Naive B cell (primary cell): ENCODE measurements at places on chromosomes 5 and 9. TPM values are rescaled to one million over a fixed set of nuclear protein-coding genes. Genes with fewer than 3 reads are reported as not detected.

GRCh38 chr9:111298731-111299598 is 31.1 kb downstream of the OR2K2 start:
- H3K36me3 ChIP-seq, result no peaks in the 10 kb centered on the region
- no peak for DNase-seq
- H3K4me1 ChIP-seq, result no peaks in the 10 kb centered on the region
- H3K27ac ChIP-seq, result no peak overlapping the region

DNA sequence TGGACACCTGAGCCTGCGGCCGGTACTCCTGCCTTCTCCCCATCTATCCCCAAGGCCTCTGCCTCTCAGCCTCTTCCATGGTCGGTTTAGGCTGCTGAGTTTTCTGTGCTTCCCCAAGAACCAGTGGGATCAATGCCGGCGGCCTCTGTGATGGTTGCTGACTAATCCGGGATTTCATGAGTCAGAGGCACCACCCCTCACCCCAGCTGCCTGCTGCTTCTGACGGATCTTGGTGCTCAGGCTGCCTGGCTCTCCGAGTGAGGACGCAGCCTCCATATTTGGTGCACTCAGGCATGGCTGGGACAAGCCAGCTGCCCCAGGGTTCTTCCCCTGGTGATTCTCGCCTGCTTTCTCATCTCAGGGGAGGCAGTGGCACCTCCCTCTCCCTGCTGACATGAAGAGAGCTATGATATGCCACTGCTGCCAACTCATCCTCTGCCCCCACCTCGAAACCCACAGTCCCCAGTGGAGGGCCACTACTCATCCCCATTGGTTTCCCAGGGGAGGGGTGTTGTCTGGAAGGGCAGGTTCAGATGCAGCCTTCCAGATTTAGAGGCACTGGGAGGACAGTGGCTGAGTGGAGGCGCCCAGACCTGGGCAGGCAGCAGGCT is 3.3 kb upstream of the MAN1B1 start:
- no peak for DNase-seq
- no peak overlapping the region for H3K27ac ChIP-seq
- no peak overlapping the region for H3K4me3 ChIP-seq

GRCh38 chr5:9930156-9930555 is 300.0 kb upstream of the TAS2R1 start:
- H3K27ac ChIP-seq, result no peak overlapping the region
- DNase-seq, result no peak
- no peak overlapping the region for H3K4me3 ChIP-seq
- peaks cover 5% of the 10 kb centered on the region for H3K27me3 ChIP-seq
- H3K36me3 ChIP-seq, result no peaks in the 10 kb centered on the region

DNA sequence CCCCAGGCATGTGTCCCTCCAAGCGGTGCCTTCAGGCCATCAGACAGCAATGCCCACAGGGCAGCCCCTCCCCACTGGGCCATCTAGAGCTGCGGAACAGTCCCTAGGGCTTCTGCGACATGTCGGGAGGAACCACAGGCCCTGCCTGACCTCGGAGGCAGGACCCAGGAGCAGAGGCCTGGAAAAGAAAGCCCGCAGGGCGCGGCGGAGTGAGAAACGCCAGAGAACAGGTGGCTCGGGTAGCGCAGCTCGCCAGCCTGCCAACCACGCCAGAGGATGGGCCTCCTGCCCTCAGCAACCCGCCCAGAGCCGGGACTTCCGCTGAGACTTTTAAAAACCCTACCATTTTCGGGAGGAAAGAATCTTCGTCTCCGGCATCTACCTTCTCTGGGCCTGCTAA is 715 bp downstream of the LCN8 start:
- H3K36me3 ChIP-seq, result peaks cover 6% of the 10 kb centered on the region
- H3K27ac ChIP-seq, result peak overlapping the region; percentile 58
- H3K4me1 ChIP-seq, result peaks cover 54% of the 10 kb centered on the region
- H3K4me3 ChIP-seq, result peak overlapping the region; percentile 69
- H3K27me3 ChIP-seq, result no peaks in the 10 kb centered on the region

DNA sequence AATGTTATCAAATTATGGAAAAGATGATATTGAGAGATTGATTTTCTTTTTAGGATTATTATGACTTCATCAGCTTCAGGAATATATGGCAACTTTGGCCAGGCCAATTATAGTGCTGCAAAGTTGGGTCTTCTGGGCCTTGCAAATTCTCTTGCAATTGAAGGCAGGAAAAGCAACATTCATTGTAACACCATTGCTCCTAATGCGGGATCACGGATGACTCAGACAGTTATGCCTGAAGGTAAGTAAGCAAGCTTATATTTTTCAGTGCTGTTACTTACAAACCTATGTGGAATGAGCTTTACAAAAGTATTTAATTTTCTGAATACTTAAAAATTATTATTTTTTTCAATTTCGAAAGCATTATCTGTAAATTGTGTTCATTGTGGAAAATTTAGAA is 26.5 kb downstream of the HSD17B4 start:
- no peaks in the 10 kb centered on the region for H3K27me3 ChIP-seq
- H3K4me3 ChIP-seq, result no peak overlapping the region
- no peak overlapping the region for H3K27ac ChIP-seq
- H3K4me1 ChIP-seq, result peaks cover 5% of the 10 kb centered on the region
- DNase-seq, result no peak

DNA sequence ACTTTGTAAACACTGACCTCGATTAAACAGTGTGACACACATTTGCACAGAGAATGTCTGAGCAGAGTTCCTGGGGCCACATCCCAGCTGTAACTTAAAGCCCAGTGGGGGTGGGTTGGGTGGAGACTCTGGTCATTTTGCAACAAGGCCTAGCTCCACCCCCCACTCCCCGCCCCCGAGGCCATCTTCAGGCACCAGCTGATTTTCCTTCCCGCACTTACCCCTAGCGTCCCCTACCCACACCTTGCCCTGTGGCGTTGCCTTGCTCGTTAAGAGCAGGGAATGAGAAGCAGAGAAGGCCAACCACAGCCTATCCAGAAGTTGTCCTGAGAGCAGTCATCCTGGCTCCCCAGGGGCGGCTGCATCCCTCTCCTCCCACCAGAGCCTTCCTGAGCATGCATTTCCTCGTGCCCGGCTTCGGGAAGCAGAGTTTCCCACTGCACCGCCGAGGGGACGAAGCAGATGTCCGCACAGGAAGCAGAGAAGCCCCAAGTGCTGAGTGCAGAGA is 101.7 kb upstream of the SARDH start:
- no peaks in the 10 kb centered on the region for H3K27me3 ChIP-seq
- no peaks in the 10 kb centered on the region for H3K36me3 ChIP-seq
- H3K4me3 ChIP-seq, result no peak overlapping the region
- no peak for DNase-seq

DNA sequence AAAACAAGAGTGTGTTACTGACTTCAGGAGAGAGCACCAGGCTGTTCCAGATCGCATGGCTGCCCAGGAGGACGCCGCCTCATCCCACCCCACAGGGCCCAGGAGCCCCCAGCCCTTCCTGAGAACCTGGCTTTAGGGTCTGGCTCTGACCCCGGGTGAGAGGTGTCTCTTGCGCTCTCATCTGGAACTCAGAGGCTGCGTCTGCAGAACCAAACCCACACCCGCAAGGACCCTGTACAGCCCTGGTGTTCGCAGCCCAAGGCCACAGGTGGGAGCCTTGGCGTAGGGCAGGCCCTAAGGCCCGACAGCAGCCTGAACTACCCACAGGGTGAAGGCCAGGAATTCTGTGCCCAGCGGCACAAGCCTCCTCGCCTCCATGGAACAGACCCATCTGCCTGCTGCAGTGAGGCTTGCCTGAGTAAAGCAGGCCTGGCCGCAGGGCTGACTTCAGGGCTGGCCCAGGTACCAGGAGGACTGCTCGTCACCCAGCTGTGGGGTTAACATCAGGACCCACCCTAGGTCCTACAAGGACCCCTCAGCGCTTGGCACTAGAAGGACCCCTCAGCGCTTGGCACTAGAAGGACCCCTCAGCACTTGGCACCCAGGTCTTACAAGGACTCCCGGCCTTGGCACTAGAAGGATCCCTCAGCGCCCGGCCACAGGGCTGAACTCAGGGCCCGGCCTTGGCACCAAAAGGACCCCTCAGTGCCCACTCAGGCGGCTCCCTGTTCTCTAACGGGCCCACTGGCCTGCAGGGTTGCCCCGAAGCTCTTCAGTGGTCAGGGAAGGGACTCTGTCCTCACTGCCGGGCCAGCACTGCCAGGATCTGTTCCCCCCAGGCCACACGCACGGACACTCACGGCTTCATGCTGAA is 48.2 kb downstream of the NKD2 start:
- peaks cover 4% of the 10 kb centered on the region for H3K36me3 ChIP-seq
- no peak overlapping the region for H3K4me3 ChIP-seq
- H3K27ac ChIP-seq, result no peak overlapping the region
- peaks cover 5% of the 10 kb centered on the region for H3K4me1 ChIP-seq

GRCh38 chr5:14400085-14400484 is 181.5 kb upstream of the OTULINL start:
- no peak overlapping the region for H3K27ac ChIP-seq
- no peak for DNase-seq
- peaks cover 14% of the 10 kb centered on the region for H3K4me1 ChIP-seq
- H3K4me3 ChIP-seq, result no peak overlapping the region
- peaks cover 38% of the 10 kb centered on the region for H3K36me3 ChIP-seq

DNA sequence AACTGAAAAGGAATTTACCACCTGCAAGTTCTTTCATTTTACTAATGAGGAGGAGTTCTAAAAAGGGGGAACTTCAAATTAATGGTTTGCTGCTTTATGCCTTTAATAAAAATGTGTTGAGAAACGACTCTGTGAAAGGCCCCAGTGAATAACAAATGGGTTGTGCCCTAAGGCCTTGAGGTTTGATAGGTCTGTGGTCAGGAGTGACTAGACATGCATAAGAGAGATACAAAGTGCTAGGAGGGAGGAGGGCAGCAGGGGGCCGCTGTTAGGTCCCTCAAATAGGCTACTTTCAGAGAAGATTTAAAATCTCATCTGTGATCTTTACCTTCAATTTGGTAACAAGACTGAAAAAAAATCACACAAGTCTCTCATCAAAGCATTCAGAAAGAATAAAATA is 58.3 kb downstream of the FAM81B start:
- no peaks in the 10 kb centered on the region for H3K36me3 ChIP-seq
- no peak overlapping the region for H3K4me3 ChIP-seq
- H3K27ac ChIP-seq, result no peak overlapping the region
- no peak for DNase-seq

- H3K4me1 ChIP-seq, result peaks cover 17% of the 10 kb centered on the region
- H3K4me3 ChIP-seq, result no peak overlapping the region
- peaks cover 25% of the 10 kb centered on the region for H3K36me3 ChIP-seq
- no peak for DNase-seq
- no peaks in the 10 kb centered on the region for H3K27me3 ChIP-seq
Measured at GRCh38 chr5:131685516-131686171, 50.6 kb upstream of the RAPGEF6 start.

DNA sequence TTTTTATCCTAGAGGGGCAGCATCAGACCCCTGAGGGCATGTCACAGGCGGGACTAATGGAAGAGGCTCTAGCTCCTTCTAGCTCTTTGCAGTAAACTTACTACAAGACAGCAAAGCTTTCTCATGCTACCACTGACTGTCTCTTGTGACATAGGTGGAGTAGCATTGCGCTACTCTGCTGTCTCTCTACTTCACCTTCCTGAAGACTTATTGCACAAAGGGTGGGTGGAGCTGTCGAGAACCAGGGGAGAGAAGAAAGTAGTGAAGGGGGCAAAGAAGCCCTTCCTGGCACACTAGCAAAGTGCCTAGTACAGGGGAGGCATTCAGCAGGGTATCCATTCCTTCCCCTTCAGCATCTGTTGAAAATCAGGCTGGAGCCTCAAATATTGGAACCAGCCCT is 36.1 kb upstream of the NEK6 start:
- peak overlapping the region; percentile 99 for H3K27ac ChIP-seq
- no peaks in the 10 kb centered on the region for H3K36me3 ChIP-seq
- no peak for DNase-seq
- H3K27me3 ChIP-seq, result no peaks in the 10 kb centered on the region
- H3K4me1 ChIP-seq, result peaks cover 79% of the 10 kb centered on the region
- no peak overlapping the region for H3K4me3 ChIP-seq

- peaks cover 5% of the 10 kb centered on the region for H3K27me3 ChIP-seq
- no peaks in the 10 kb centered on the region for H3K4me1 ChIP-seq
- peaks cover 13% of the 10 kb centered on the region for H3K36me3 ChIP-seq
- no peak for DNase-seq
- H3K27ac ChIP-seq, result no peak overlapping the region
- H3K4me3 ChIP-seq, result no peak overlapping the region
Measured at GRCh38 chr5:59218424-59219045, 635.7 kb downstream of the RAB3C start.

DNA sequence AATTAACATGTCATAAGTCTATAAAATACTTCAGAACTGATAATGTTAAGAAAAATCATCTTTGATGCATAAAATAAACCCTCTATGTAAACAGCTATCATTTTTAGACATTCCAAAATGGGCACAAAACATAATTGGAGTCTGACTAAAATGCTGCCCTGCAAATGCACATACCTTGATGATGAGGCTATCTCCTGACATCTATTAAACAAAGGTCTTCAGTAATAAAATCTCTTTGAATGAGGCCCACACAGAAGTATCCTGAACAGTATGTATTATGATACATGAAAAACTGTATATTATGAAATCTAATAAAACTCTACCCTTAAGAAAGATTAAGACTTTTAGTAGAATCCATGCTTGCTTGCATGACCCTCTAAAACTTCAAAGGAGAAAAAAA is 66.1 kb downstream of the FBXL17 start:
- DNase-seq, result no peak
- no peak overlapping the region for H3K27ac ChIP-seq
- H3K4me1 ChIP-seq, result no peaks in the 10 kb centered on the region
- H3K27me3 ChIP-seq, result no peaks in the 10 kb centered on the region
- H3K36me3 ChIP-seq, result no peaks in the 10 kb centered on the region

- no peaks in the 10 kb centered on the region for H3K27me3 ChIP-seq
- DNase-seq, result no peak
- H3K36me3 ChIP-seq, result peaks cover 33% of the 10 kb centered on the region
- H3K4me1 ChIP-seq, result peaks cover 34% of the 10 kb centered on the region
Measured at GRCh38 chr5:154815025-154815424, 35.4 kb downstream of the FAXDC2 start.

DNA sequence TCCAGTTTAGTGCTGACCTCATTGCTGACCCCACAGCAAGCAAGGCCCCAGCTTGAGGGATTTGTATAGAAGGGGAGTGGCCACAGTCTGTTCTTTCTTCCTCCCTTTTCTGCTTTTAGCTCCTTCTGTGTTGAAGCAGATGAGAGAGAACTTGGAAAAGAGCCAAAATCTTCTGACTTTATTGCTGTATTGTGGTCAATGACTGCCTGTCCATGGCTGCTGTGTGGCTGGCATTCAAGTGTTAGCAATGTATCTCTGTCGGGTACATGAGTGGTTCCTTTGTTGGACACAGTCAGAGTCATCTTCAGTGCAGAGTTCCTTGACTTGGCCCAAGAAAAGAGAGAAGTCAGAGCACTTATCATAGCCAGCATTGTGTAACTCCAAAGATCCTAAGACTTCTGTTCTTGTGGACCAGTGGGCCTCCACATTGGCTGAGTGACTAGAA is 154.1 kb downstream of the LRRC70 start:
- H3K27ac ChIP-seq, result no peak overlapping the region
- H3K27me3 ChIP-seq, result no peaks in the 10 kb centered on the region
- no peak overlapping the region for H3K4me3 ChIP-seq
- DNase-seq, result no peak
- no peaks in the 10 kb centered on the region for H3K4me1 ChIP-seq

- no peak overlapping the region for H3K27ac ChIP-seq
- no peak for DNase-seq
- H3K27me3 ChIP-seq, result no peaks in the 10 kb centered on the region
- H3K4me3 ChIP-seq, result no peak overlapping the region
Measured at GRCh38 chr5:45402804-45403455, 293.2 kb downstream of the HCN1 start.

SLC46A2 gene
- polyA plus RNA-seq, result not detected

PCDHGA3 gene
- not detected for polyA plus RNA-seq

MAN1B1 gene
- 30.1 TPM for polyA plus RNA-seq

RAPGEF1 gene
- polyA plus RNA-seq, result 3.4 TPM

HEMGN gene
- not detected for polyA plus RNA-seq

GGTA1 gene
- 0.52 TPM for polyA plus RNA-seq

GABRA6 gene
- not detected for polyA plus RNA-seq

LHX3 gene
- polyA plus RNA-seq, result not detected
